ENCODE measurements at places on chromosomes 6 and 20.

- DNase-seq, result no peak
These were observed 57.9 kb downstream of the KCNB1 start for GRCh38 chr20:49424536-49424935.

DNA sequence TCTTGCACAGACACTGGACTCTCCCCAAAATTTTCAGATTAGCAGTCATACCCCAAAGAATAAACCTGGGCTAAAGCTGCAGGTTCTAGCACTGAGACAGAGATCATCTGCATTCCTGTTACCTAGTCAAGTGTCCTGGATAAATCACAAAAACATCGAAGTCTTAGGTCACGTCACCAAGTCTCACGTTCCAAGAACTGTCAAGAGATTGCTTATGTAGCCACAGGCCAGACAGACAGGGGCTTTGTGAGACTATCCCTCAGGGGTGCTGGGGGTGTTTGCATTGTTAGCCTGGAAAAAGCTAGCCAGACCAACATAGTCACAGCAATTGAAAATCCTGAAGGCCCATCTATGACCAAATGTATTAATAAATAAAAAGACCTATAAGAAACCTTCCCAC, 243.1 kb upstream of the PREP start:
- DNase-seq, result no peak

- DNase-seq, result no peak
These were observed 190.5 kb downstream of the NKAIN2 start for GRCh38 chr6:123994168-123994567.

DNA sequence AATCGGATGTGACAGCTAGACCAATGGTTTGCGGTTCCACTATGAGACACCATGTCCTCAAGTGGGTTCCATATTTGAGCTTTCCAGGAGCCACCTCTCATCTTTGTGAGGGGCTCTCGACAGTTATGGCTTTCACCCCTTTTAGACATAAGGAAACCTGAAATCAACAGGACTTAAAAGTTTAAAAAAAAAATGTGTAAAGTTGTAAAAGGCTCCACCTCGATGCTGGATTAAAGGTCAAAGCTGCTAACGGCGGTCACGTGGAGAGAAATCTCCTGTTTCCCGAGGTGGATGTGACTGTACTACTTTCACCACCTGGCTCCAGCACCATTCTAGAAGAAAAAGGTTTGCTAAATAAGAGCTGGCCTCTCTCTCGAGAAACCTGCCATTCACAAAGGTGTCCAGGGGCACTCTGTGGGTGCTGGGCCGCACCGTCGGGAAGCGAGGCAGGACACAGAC, 542 bp downstream of the ATP5F1E start:
- DNase-seq, result no peak

- DNase-seq, result no peak
These were observed 112.2 kb downstream of the LRFN2 start for GRCh38 chr6:40474937-40475336.

DNA sequence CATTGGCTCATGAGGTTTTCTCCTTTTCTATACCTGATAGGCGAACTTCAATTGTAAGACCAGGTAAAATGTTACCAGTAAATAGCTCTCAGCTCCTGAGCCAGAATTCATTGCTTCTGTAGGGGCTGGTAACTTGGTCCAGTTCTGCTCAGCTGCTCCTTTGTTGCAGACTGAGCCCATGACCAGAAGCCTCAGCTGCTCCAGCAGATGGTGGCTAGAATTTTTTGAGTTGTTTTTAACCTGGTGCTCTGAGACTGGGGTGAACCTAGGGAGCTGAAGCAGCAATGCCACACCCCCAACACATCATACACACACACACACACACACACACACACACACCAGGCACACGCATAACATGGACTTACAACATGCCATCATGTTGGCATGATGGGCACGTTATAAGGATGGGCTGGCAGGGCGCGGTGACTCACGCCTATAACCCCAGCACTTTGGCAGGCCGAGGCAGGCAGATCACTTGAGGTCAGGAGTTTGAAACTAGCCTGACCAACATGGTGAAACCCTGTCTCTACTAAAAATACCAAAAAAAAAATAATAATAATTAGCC, 103.1 kb downstream of the QRSL1 start:
- DNase-seq, result no peak

DNA sequence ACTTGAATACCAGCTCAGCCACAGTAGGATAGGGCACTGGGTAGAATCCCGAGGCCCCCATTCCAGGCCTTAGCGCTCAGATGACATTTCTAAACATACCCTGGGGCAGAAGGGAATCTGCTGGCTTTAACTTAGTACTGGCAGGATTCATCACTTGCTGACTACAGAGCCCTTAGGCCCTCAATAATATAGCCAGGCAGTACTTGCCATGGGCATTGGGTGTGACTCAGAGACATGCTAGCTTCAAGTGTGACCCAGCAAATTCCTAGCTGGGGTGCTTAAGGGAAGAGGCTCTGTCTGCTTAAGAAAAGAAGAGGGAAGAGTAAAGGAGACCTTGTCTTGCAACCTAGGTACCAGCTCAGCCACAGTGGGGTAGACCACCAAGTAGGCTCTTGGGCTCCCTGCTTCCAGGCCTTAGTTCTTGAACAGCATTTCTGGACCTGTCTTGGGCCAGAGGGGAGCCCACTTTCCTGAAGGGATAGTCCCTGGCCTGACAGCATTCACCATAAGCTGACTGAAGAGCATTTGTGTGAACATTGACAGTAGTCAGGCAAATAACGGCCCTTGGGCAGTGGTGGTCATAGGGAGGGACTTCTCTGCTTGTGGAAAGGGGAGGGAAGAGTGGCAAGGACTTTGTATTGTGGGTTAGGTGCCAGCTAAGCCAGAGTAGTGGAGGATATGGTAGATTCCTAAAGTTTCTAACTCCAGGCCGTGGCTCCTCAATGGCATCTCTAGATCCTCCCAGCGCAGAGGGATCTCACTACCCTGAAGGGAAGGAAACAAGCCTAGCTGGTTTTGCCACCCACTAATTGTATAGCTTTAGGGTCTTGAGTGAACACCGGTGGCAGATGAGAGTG, 48.5 kb upstream of the HACE1 start:
- no peak for DNase-seq

Data from activated naive CD8-positive, alpha-beta T cell treated with anti-CD3 and anti-CD28 coated beads, Interleukin-2, amount 50 U/mL, for 16 hours (primary cell).